ENCODE measurements at places on chromosomes 3 and 15. TPM values are rescaled to one million over a fixed set of nuclear protein-coding genes. Genes with fewer than 3 reads are reported as not detected.
A peak's percentile ranks its signal among the peaks of the same experiment; 100 is the strongest.

- no peak for DNase-seq
These were observed 146.1 kb downstream of the SNRK start for GRCh38 chr3:43432462-43432861.

- no peak for DNase-seq
These were observed 739.6 kb downstream of the NAALADL2 start for GRCh38 chr3:175598740-175599139.

DNA sequence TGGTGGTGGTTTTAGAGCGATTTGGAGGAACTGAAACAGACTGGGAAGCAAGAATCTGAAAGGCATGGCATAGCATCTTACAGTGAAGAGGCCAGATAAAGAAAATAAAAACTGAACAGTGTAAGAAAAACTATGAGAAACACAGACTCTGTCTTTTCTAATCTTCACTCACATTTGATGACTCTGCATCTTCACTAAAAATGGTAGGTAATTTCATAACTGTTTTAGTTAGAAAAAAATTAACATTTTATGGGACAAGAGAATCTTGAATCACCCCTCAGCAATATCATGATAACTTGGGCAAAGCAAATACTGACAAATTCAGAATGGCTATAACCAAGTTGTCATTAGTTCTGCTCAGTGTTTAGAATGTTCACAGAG lies 812.6 kb downstream of the MCTP2 start:
- DNase-seq = no peak

DNA sequence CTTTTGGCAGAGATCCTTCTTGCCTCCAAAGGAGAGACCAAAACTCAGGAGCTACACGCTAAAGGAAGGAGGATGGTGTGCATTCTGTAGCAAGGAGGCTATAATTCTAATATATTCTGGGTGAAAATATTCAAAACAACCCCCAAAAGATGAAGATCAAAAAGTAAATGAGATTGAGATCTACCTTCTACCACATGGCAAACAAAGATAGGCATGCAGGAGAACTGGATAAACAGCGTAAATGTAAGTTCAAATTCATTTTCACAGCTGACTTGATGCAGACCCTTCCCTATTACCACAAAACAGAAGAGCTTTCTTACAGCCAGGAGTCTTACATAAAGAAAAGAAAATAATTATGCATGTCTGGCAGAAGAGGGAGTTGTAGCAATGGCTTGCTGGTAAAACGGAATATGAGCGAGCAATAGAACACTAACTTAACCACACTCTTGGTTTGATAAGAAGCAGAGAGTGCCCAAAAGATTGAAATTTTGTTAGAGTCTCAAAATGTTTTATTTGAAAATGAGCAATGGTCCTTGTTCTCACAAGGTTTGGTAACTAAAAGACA lies 272.7 kb downstream of the MECOM start:
- DNase-seq = no peak

DNA sequence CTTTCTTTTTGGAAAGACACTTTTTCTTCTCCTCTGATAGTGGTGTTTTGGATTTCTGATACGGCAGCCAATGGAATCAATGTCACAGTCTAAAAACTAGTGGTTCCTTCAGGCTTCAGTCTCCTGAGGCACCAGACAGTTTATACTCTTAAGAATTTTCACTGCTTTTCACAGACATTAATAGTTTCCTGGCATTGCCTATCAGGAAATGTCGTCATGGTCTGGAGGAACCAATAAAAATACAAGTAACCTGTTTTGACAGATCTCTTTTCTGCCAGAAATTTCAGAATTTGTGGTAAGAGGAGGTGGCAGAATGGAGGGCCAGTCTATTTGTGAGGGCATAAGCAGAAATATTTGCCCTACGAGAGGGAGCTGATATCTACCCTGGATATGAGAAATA lies 44.8 kb downstream of the FILIP1L start:
- no peak for DNase-seq

P2RY12 gene
- 5.3 TPM for total RNA-seq

CCR2 gene
- total RNA-seq = 3.3 TPM

- DNase-seq = no peak
These were observed 262.8 kb upstream of the TBL1XR1 start for GRCh38 chr3:177460047-177460446.

- no peak for DNase-seq
These were observed 35.8 kb downstream of the ISG20 start for GRCh38 chr15:88674661-88675060.

GRCh38 chr3:82114589-82114988 lies 353.1 kb upstream of the GBE1 start:
- DNase-seq = no peak

GRCh38 chr15:84824260-84825007 lies 7.3 kb downstream of the ALPK3 start:
- peak; percentile 73 for DNase-seq

- DNase-seq = no peak
These were observed 20.2 kb downstream of the USF3 start for GRCh38 chr3:113676261-113676660.

FRMD4B gene
- total RNA-seq = 39.1 TPM

GRCh38 chr3:132817646-132818177 lies 95.5 kb upstream of the NPHP3 start:
- DNase-seq = no peak

DNA sequence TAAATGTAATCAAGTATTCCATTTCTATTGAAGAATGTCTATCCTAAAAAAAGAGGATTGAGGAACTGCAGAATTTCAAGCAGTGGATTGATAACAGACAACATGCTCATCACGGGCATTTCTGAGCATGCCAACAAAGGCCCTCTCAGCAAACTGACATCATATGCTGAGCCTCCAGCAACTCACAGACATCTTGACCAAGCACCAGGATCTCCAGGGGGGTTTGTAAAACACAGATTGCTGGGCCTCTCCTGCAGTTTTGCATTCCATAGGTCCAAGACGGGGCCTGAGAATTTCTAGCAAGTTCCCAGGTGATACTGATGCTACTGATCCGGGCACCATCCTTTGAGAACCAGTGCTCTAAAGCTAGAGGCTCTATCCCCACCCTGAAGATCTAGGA lies 85.0 kb downstream of the FOXP1 start:
- no peak for DNase-seq

ACKR4 gene
- total RNA-seq = 6.8 TPM

ADAMTS9 gene
- total RNA-seq = 120 TPM

DNA sequence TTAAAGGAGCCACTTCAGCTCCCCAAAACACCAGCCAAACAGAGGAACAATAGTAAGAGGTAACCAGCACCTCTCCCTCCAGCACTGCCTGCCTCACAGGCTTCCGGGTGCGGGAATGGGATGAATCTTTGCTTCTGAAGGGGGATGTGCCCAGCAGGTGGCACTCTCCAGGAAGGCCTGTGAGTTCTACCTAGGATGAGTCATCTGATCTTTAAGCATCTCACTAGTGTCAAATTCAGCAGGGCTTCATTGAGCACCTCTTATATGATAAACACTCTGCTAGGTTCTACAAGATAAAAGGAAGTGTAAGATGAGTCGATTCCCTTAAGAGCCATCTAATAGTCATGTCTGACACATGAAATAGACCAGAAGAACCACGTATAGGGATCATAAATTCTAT lies 237.4 kb upstream of the UMPS start:
- no peak for DNase-seq

NTRK3 gene
- total RNA-seq = 26.4 TPM

GRCh38 chr15:38627689-38628277 lies 63.2 kb upstream of the RASGRP1 start:
- no peak for DNase-seq

LAMB2 gene
- 429 TPM for total RNA-seq

DNA sequence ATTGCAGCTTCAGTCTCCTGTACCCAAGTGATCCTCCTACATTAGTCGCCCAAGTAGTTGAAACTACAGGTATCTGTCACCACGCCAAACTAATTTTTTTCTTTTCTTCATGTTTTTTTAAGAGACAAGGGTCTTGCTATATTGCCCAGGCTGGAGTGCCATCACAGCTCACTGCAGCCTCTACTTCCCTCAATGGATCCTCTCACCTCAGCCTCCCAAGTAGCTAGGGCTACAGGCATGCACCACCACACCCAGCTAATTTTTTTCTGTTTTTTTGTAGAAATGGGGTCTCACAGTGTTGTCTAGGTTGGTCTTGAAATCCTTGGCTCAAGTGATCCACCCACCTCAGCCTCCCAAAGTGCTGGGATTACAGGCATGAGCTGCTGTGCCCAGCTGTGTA lies 89.5 kb downstream of the ZNF609 start:
- DNase-seq = no peak

GTPBP8 gene
- total RNA-seq = 25.3 TPM

- DNase-seq = no peak
These were observed 156.1 kb upstream of the CGNL1 start for GRCh38 chr15:57220205-57220604.

RASL12 gene
- 54.6 TPM for total RNA-seq

KLHL40 gene
- total RNA-seq = 3.5 TPM

SLC28A1 gene
- total RNA-seq = 0.11 TPM

GPR27 gene
- 2.7 TPM for total RNA-seq

DNA sequence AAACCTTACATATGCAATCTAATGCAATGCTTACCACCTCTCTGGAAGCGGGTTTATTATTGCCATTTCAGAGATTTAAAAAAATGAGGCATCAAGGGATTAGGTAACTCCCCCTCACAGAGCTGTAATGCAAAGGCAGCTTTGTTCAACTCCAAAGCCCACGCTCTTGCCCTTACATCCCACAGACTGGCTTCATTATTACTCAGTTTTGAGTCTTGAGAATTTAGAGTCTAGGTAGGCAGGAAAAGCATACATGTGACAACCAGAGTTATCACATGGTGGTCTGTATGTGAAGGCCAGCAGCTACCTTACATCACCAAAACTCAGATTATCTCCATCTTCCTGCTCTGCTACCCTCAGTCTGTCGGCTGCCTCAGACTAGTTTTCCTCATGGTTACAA lies 326.9 kb downstream of the UACA start:
- DNase-seq = no peak

DNA sequence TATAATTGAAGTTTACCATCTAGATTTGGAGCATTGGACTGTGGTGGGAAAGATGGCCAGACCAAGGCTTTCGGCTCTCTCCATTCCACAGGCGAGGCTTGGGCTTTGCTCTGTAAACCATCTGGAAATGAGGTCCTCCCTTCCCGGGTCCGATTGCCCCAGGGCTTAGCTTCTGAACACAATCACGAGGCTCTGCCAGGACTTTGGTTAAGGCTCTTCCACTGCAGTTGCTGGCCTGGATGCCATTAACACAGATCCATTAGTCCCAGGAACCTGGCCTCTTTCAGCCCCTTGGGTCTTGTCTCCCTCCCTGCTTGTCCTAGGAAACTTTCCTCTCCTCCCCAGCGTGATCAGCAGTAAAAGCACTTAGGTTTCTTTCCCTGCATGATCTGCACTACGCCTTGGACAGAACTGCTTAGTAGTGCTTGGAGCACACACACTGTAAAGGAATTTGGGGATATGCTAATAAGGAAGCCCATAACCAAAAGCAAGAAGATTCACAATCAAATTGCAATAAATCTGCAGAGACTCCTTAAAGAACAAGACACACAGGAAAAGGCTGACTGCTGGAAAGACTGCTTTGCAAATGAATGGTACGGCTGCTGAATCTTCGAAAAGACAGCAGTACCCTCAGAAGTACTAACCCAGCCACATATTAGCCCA lies 154.3 kb downstream of the ECT2 start:
- DNase-seq = no peak

- DNase-seq = no peak
These were observed 68.2 kb upstream of the VGLL4 start for GRCh38 chr3:11711876-11712275.

- DNase-seq = no peak
These were observed 122.0 kb upstream of the BFSP2 start for GRCh38 chr3:133277813-133278212.

DNA sequence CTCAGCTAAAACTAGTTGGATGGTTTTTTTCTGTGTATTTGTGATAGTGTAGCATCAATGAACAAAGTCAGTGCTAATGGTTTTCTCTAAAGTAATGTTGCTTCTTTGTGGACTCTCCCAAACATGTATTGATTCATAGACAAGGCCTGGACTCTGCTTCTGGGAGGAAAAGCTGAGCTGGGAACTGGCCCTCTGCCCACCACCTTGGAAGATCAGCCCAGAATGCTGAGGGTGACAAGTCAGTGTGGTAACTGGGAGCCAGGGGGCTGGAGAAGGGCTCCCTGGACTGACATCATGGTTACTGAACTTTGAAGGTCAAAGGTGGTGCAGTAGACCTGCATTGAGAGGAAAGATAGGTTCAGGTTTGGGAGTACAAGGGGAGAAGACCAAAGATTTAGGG lies 3.0 kb downstream of the ARHGAP31 start:
- DNase-seq = no peak

- no peak for DNase-seq
These were observed 104.3 kb downstream of the OXNAD1 start for GRCh38 chr3:16369276-16369675.

GRCh38 chr3:27114684-27115083 lies 254.5 kb downstream of the NEK10 start:
- DNase-seq = no peak

GRCh38 chr3:85364296-85364909 lies 405.6 kb downstream of the CADM2 start:
- no peak for DNase-seq

DNA sequence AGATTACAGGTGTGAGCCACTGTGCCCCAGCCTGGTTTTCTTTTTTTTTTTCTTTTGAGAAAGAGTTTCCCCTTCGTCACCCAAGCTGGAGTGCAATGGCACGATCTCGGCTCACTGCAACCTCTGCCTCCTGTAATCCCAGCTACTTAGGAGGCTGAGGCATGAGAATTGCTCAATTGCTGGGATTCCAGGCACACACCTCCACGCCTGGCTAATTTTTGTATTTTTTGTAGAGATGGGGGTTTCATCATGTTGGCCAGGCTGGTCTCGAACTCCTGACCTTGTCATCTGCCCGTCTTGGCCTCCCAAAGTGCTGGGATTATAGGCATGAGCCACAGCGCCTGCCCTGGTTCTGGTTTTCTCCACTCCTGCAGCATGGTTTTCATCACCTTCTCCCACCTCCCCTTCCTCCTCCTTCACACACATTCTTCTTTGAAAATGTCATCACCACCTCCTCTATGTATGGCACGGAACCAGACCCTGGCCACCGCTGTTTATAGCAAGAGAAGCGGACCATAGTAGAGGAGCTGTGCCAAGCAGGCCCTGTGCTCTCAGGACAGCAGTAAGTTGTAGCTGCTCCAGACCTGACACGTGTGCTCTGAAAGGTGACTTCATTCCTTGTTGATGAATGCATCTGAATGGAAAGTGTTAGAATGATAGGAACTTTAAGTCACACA lies 14.6 kb upstream of the AHSG start:
- DNase-seq = no peak

APBA2 gene
- 12.8 TPM for total RNA-seq

GRCh38 chr15:58704155-58704865 lies 45.2 kb downstream of the ADAM10 start:
- DNase-seq = no peak

DNA sequence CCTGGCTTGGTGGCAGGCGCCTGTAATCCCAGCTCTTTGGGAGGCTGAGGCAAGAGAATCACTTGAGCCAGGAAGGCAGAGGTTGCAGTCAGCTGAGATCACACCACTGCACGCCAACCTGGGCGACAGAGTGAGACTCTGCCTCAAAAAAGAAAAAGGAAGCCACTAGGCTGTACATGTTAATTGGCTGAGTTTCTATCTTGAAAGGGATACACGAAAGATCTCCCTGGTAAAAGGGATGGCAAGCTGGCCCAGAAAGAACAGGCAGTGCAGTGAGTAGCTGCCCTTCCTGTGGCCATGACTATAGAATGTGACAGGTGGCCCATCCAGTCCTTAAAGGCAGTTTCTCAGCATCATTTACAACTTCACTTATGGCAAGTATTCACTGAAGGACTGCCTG lies 12.3 kb downstream of the LRIG1 start:
- DNase-seq = no peak

- no peak for DNase-seq
These were observed 11.6 kb upstream of the CLPX start for GRCh38 chr15:65196637-65197336.
